ENCODE measurements at places on chromosomes 2 and 18. TPM values are rescaled to one million over a fixed set of nuclear protein-coding genes. Genes with fewer than 3 reads are reported as not detected.

DNA sequence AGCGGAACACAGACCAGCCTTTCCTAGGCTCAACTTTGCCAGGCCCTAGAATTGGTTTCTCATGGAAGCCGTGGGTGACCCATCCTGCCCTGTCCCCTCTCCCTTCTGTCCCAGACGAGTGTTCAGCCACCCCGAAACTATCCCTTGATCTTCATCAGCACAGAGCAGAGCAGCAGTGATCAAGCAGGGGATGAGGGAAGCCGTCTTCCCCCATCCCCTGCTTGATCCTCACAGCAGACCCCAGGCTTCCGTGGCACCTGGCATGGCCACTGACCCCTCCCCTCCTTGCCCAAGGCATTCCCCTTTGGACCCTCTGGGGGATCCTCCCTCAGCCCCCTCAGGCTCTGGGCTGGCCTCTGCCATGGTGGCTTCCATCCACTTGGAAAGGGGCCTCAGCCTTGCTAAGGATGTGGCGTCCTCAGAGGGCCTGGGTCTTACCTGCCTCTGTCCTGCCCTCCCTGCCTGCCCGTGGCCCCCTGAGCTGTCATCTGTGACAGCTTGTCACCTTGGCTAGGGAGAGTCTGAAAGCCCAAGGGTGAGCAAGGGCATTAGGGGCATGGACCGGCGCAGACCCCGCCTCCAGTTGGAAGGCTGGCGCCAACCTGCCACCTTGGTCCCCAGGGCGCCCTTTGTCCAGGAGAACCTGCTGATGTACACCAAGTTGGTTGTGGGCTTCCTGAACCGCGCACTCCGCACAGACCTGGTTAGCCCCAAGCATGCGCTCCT is 10.4 kb upstream of the CCDC74A start:
- DNase-seq: no peak

- DNase-seq: no peak
These were observed 41.8 kb downstream of the TTC32 start for GRCh38 chr2:19860022-19860421.

- peak; percentile 83 for DNase-seq
These were observed 58.6 kb downstream of the TSHZ1 start for GRCh38 chr18:75269124-75269680.

HRH4 gene
- total RNA-seq: 0.13 TPM

DNA sequence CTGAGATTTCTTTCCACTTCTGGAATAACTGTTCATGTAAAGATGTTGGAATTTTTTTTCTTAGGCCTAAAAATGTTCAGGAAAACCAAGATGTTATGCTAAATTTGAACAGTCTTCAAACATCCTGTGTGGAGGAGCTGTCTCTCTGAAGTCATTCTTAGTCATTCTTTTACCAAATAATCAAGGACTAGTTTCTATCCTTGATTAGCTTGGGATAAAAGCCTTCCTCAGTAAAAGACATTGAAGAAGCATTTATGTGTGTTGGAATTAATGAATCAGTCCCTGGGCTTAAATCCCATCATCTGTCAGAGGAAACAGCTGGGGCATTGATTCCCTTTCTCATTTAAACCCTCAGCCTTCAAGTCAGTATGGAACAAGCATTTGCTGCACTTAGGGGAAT is 300.1 kb upstream of the NXPH2 start:
- DNase-seq: no peak

CPLX4 gene
- not detected for total RNA-seq

CD8B2 gene
- total RNA-seq: not detected

GRCh38 chr2:132915812-132916549 is 246.0 kb upstream of the LYPD1 start:
- DNase-seq: no peak

DNA sequence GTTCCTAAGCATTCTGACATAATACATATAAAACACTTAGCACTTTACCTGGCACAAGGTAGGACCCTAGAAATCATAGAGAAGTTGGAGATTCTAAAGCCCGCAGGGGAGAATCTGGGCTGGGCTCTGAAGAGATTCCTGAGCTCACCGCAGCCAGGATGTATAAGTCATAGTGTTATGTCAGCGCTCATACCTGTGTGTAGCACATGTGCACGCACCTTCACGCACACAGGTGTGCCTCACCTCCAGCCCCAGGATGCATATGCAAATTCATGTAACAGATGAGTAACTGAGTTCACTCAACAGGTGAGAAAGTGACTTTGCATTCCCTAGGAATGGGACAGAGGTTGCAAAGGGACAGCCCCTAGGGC is 7.9 kb upstream of the SDC1 start:
- DNase-seq: no peak

DNA sequence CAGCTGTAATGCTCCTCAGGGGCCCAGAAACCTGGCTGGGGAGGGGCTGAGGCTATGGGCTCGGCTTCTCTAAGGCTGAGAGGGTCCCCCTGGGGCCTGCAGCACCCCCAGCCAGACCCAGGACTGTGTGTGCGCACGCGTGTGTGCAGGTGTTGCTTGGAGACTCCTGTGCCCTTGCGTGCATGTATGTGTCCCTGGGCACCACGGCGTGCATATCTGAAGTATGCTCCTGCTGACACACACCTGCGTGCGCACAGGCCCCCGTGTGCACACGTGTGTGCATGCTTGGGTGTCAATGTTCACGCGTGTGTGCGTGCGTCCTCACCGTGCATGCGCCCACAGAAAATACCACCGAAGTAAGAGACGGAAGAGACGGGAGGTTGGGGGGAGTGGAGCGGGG is 14.9 kb upstream of the ECEL1 start:
- no peak for DNase-seq

MGAT4A gene
- 2.0 TPM for total RNA-seq

DNA sequence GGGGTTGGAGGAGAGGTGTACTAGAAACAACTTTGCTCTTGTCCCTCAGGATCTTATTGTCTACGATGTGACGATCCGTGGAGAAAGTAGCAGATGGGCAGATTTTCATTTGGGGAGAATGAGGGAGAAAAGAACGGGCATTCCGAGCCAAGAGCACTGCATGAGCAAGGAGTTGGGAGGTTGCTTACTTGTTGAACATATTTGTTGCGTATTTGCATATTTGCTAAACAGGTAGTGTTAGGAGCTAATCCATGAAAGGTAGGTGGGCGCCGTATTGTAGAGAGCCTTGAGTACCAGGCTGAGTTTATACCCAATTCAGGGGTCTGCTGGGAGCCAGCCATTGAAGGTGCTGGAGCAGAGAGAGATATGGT is 490 bp downstream of the BCS1L start:
- DNase-seq: no peak

RALB gene
- total RNA-seq: 34.2 TPM

DNA sequence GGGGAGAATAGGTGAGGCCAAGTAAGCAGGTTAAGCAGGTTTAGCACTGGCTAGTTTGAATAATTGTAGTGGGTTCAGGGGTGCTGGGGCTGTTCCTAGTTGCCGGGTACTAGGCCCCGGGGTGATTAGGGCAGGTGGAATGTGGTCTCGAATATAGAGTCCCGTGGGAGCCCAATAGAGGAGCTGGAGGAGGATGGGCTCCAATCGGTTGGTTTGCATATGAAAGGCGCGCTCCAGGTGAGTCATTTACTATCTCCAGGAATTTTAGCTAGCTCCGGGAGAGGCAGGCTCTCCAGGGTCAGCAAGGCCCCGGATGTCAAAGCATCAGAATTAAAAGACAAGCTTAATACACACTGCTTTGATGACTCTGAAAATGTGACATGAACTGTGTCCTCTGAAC is 304.0 kb downstream of the ZNF521 start:
- no peak for DNase-seq

GRCh38 chr18:26546170-26546874 is 2.0 kb downstream of the KCTD1 start:
- DNase-seq: no peak

- no peak for DNase-seq
These were observed 261.8 kb downstream of the DCDC2C start for GRCh38 chr2:3965211-3965610.

DNA sequence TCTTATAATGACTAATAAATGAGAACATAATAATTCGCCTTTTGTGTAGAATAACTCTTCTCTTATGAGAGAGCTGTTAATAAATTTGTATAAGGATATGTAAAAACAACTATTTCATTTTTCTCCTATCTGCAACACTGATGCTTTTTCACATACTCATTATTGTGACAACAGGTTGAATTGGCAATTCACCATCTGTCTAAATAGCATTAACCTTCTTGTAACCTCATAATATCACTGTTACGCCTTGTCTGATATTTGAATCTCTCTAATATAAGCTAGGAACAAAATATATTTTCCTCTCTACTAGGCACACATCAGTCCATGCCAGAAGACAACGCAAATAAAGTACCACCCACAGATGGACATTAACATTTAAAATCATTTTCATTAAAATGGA is 938.9 kb downstream of the CPS1 start:
- no peak for DNase-seq

- peak; percentile 87 for DNase-seq
These were observed 559 bp downstream of the MYL12A start for GRCh38 chr18:3248062-3248657.

DNA sequence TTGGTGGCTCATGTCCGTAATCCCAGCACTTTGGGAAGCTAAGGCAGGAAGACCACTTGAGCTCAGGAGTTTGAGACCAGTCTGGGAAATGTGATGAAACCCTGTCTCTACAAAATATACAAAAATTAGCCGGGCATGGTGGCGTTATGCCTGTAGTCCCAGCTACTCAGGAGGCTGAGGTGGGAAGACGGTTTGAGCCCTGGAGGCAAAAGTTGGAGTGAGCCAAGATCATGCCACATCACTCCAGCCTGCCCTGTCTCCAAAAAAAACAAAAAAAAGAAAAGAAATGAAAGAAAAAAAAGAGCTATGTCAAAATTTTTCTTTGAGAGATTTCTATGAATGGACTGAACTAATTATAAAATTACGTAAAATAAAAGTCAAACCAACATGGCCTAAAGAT is 34.7 kb downstream of the ROCK2 start:
- DNase-seq: no peak

C2orf74 gene
- total RNA-seq: 39.1 TPM

GRCh38 chr2:108627911-108628567 is 91.2 kb upstream of the RANBP2 start:
- DNase-seq: no peak

- peak; percentile 12 for DNase-seq
These were observed 94.4 kb upstream of the LDAH start for GRCh38 chr2:20917287-20917660.

SCN2A gene
- 0.56 TPM for total RNA-seq

DNA sequence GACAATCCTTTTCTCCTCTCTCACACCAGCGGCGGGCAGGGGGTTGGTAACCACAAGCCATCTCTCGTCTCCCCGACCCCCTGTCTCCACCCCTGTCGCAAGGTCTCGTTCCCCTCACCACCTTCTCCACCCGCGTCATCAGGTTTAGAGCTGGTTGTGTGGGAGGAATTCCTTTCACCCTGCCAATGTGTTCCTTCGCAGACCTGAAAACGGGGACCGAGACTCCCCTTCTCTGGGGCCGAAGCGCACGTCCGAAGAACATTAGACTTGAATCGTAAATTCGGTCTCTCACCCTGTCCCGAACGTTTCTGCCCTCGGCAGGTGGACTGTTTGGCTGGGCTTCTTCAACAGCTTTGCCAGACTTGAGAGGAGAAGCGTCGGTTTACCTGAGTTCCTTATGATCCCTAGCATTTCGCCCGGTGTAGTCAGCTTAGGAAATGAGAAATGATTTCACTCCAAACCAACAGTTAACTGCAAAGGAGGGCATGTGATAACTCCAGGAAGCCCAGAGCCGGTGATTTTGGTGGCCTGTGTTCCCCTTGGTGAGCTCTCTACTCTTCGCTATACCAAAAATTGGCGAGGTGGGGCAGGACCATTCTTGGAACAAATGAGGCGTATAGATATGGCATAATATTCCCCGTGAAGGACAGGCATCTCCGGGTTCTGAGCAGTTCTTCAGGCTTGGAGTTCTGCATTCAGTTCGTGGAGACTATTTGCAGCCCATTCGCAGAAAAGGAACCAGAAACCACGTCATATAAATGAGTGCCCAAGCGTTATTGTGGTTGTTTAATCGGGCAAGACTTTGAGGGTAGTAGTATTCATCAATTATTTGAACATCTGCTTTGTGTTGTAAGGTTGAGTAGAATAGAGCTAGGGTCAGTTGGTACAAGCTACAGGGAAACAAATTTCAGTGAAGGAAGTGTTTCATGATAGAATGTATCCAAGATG is 694 bp downstream of the CFAP36 start:
- DNase-seq: no peak

STON1 gene
- total RNA-seq: 3.2 TPM

SCYGR4 gene
- not detected for total RNA-seq

- DNase-seq: no peak
These were observed 68.1 kb upstream of the TCF7L1 start for GRCh38 chr2:85064927-85065577.

- no peak for DNase-seq
These were observed 53.5 kb upstream of the NDUFV2 start for GRCh38 chr18:9048808-9049494.

ZSWIM2 gene
- total RNA-seq: 0.16 TPM

LRATD1 gene
- 3.0 TPM for total RNA-seq

LHCGR gene
- not detected for total RNA-seq

RTN4 gene
- total RNA-seq: 1,025 TPM

- no peak for DNase-seq
These were observed 29.4 kb downstream of the PSD4 start for GRCh38 chr2:113203217-113203530.

DNA sequence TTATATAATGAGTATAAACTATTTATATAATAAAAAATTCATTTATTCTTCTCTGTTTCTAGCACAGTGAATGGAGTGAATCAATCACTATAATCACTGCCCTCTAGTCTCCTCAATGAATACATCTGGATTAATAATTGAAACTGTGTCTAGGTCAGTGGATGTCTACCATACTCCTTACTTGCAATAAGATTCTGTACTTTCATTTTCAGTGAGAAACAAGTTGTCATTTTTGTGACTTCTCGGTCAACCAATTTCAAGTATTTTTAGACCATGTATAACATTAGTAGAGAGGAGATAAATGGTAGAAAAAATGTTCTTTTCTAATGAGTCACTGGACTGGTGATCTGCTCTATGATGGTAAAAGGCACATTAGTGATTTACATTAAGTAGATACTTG is 799.6 kb upstream of the CHAC2 start:
- DNase-seq: no peak

CGREF1 gene
- total RNA-seq: 0.62 TPM

- DNase-seq: no peak
These were observed 99.5 kb downstream of the TTC32 start for GRCh38 chr2:19802086-19802841.

GRCh38 chr18:64618390-64618789 is 469.5 kb upstream of the LINC00305 start:
- no peak for DNase-seq

IL36G gene
- not detected for total RNA-seq

- no peak for DNase-seq
These were observed 49.1 kb downstream of the ZNF638 start for GRCh38 chr2:71380665-71381064.

Data from myocyte (in vitro differentiated cells).